ENCODE measurements at places on chromosomes 2 and 18.

- no peak for DNase-seq
These were observed 11.2 kb upstream of the TRPM8 start for GRCh38 chr2:233905945-233906344.

DNA sequence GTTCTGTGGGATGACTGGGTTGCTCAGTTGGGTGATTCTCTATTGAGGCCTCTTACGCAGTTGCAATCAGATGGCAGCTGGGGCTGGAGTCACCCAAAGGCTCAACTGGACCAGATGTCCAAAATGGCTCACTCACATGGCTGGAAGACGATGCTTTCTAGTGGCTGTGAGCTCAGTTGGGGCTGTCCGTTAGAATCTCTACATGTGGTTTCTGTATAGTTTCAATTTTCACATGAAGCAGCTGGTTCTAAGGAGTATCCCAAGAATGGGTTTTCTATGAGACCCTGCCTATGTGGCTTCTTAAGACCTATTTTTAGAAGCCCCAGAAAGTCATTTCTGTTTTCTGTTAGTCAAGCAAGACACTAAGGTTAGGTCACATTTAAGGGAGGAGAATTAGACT, 4.4 kb downstream of the XRCC5 start:
- peak; percentile 48 for DNase-seq

DNA sequence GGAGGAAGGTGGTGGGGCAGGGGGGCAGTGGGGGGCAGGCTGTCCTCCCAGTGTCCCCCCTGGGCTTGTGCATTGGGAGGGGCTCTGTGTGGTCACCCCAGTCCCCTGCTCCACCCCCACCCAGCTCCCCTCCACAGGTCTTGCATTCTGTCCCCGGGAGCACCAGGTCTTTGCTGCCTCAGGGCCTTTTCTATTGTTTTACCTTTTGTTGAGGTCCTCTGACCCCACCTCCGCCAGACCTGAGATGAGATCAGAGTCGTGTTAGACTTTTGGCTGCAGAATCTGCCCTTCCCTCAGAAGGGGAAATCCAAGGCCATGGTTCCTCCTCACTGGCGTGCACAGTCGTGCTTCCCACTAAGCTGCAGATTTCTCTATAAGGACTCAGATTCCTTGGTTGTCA, 20.8 kb downstream of the ATG4B start:
- no peak for DNase-seq

- no peak for DNase-seq
These were observed 4.4 kb downstream of the EVX2 start for GRCh38 chr2:176079285-176079830.

DNA sequence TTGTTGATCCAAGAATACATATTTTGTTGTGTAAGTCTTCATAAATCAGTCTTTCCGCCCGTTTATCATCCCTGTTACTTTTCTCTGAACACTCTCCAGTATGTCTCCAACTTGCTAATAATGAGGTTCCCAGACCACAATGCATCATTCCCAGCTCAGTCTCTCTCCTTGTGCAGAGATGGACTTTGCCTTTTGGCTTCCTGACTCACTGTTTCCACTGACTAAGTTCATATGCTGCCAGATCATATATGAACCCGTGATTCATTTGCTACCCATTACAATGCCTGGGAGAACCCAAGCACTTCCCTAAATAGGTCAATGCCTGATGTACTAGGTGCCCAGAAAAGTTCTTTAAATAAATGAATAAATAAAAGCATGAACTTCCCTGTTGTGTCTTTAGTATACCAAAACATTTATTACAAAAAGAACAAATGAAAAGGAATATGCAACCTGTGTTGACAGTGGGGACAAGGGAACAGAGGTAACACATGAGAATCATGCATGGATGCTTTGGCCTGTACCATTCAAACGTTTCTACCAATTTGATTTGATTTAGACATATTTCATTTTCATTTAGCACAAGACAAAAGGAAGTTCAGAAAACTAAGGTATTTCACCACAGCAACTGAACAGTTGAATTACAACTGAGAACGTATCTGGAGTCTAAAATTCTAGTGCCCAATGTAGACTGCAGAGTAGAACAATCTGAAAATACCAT, 215.4 kb upstream of the HNRNPA3 start:
- peak; percentile 52 for DNase-seq
